ENCODE measurements at places on chromosomes 6 and 20.

GRCh38 chr6:79672631-79673111 lies 41.5 kb downstream of the SH3BGRL2 start:
- no peak for DNase-seq

GRCh38 chr6:131096786-131097185 lies 33.7 kb upstream of the EPB41L2 start:
- DNase-seq: no peak

DNA sequence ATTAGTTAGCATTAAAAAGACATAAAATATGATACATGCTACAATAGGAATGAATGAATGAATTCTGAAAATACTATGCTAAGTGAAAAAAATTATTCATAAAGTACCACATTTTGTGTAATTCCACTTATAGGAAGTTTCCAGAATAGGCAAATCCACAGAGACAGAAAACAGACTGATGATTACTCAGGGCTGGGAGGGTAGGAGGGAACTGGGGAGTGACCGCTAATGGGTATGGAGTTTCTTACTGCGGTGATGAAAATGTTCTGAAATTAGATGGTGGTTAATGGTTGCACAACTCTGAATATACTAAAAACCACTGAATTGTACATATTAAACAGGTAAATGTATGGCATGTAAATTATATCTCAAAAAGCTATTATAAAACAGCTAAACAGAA lies 22.6 kb downstream of the FERMT1 start:
- no peak for DNase-seq

DNA sequence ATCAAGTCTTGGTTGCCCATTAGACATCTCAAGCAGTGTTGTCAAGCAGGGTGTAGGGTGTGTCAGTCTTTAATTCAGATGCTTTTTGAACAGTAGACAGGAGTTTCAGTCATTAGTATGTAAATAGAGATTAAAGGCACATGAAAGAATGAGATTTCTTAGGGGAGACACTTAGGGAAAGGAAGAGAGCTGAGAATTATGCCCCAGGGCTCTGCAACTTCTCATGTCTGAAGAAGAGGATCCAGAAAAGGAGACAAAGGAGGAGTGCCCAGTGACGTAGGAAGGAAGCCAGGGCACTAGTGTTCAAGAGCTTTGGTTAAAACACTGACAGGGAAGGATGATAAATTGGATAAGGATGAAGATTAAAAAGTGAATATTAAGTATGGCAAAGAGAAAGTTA lies 569.7 kb downstream of the NKAIN2 start:
- no peak for DNase-seq

GRCh38 chr20:62657589-62657942 lies 15.3 kb downstream of the SLCO4A1 start:
- no peak for DNase-seq

GRCh38 chr20:58466729-58467571 lies 48.2 kb downstream of the APCDD1L start:
- DNase-seq: no peak

DNA sequence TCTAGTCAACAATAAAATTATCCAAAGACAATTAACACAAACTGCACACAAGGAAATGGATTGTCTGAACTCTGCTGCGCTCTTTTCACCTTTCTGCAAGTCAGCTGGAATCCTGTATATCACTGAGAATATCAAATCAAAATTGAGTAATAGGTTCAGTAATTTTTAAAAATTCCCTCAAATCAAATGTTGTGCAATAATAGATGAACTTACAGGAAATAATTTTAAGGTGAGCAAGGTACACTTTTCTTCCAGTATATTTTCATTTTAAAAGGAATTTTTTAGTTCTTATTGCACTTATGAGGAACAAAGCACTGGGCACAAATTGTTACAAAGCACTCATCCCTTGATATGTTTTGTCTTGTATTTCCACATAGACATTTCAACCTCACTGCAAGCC lies 1.2 kb downstream of the SAYSD1 start:
- no peak for DNase-seq

- no peak for DNase-seq
These were observed 251.6 kb downstream of the PHF3 start for GRCh38 chr6:63887002-63887751.

GRCh38 chr20:25052255-25053194 lies 5.4 kb downstream of the ACSS1 start:
- no peak for DNase-seq

GRCh38 chr6:20432692-20433091 lies 31.0 kb downstream of the E2F3 start:
- DNase-seq: no peak
